ENCODE measurements at places on chromosomes 1 and 21. TPM values are rescaled to one million over a fixed set of nuclear protein-coding genes. Genes with fewer than 3 reads are reported as not detected.

The CFHR3 gene
- not detected for total RNA-seq

The DHRS3 gene
- total RNA-seq: 95.2 TPM

The ATP13A2 gene
- total RNA-seq: 47.6 TPM

The CYP4X1 gene
- not detected for total RNA-seq

DNA sequence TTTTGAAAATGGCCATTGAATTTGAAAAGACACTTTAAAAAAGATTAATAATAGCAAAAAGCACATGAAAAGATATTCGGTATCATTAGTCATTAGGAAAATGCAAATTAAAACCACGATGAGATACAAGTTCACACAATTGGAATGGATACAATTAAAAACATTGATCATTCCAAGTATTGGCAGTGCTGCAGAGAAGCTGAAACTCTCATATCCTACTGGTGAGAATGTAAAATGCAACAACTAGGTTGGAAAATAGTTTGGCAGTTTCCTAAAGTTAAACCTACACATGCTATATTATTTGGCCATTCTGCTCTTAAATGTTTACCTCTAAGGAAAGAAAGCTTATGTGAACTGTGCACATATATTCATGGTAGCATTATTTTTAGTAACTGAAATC is 838.7 kb upstream of the PRMT6 start:
- H3K4me3 ChIP-seq: no peak overlapping the region
- no peaks in the 10 kb centered on the region for H3K36me3 ChIP-seq
- H3K27ac ChIP-seq: no peak overlapping the region
- no peaks in the 10 kb centered on the region for H3K27me3 ChIP-seq
- DNase-seq: no peak
